ENCODE measurements at places on chromosomes 1 and 21. TPM values are rescaled to one million over a fixed set of nuclear protein-coding genes. Genes with fewer than 3 reads are reported as not detected.

The NUDT17 gene
- 8.3 TPM for total RNA-seq

The CYP4X1 gene
- 3.3 TPM for total RNA-seq

The CD1D gene
- total RNA-seq, result not detected

The CHRM3 gene
- total RNA-seq, result not detected

The CLDN14 gene
- 0.27 TPM for total RNA-seq

The ZBTB8B gene
- total RNA-seq, result not detected

The IL10 gene
- total RNA-seq, result not detected

The SPATA6 gene
- total RNA-seq, result 10.5 TPM

The PODN gene
- 47.5 TPM for total RNA-seq

The FAM78B gene
- 0.27 TPM for total RNA-seq

The DPT gene
- 8.8 TPM for total RNA-seq

The BATF3 gene
- total RNA-seq, result not detected

The SLC66A1 gene
- total RNA-seq, result 14.8 TPM

The SHISA4 gene
- 20.9 TPM for total RNA-seq

The BTG2 gene
- total RNA-seq, result 18.2 TPM

The VAMP3 gene
- total RNA-seq, result 135 TPM

The TLR5 gene
- not detected for total RNA-seq

The GSTM3 gene
- 188 TPM for total RNA-seq

The RBBP5 gene
- total RNA-seq, result 24.2 TPM

The CCDC190 gene
- 4.6 TPM for total RNA-seq

The UTS2 gene
- not detected for total RNA-seq

The TNNI3K gene
- total RNA-seq, result not detected

The TBX15 gene
- 0.63 TPM for total RNA-seq

The WDR26 gene
- 88.6 TPM for total RNA-seq

The TFF3 gene
- not detected for total RNA-seq

The MTARC2 gene
- total RNA-seq, result 2.0 TPM

All from fibroblast of the aortic adventitia (primary cell).